Stromal cell of bone marrow (primary cell): ENCODE measurements at places on chromosomes 5 and 9.

GRCh38 chr5:60703944-60704343 lies 4.0 kb upstream of the DEPDC1B start:
- DNase-seq, result no peak

DNA sequence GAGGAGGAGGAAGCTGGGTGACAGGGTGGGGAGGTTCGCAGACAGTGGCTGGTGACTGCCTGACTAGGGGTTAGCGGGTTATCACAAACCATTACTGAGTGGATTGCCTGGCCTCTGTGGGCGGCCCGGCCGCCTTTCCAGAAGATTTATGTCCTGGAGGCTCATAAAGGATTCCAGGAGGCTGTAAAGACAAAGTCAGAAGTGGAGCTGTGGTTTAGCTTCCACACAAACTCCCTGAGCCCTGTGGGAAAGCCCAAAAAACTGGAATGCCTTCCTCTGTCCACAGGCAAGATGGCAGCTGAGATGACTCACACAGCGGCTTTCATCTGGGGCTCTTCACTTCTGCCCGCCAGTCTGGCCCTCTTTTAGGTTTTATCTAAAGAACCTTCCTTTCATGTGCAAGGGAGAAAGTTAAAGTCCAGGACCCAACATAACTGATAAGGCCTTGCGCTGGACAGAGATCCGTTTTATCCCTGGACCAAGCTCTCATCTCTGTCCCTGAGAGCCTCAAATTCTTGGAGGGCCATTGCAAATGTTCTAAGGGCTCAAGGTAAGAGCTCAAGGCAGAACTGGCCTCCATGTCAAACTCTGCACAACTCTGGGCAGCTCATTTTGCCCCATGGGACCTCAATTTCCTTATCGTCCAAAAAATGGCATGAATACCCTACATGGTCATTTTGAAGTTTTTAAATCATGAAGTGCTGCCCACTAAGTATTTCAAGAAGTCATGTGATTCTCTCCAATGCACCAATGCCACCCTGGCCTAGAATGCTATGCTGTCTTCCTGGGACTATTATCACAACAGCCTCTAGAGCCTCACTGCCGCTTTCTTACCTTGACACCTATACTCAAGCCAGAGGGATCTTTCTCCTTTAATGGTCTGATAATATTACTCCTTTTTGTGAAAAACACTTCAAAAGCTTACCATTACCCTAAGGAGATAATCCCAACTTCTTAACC lies 249.4 kb upstream of the TRIM32 start:
- no peak for DNase-seq

DNA sequence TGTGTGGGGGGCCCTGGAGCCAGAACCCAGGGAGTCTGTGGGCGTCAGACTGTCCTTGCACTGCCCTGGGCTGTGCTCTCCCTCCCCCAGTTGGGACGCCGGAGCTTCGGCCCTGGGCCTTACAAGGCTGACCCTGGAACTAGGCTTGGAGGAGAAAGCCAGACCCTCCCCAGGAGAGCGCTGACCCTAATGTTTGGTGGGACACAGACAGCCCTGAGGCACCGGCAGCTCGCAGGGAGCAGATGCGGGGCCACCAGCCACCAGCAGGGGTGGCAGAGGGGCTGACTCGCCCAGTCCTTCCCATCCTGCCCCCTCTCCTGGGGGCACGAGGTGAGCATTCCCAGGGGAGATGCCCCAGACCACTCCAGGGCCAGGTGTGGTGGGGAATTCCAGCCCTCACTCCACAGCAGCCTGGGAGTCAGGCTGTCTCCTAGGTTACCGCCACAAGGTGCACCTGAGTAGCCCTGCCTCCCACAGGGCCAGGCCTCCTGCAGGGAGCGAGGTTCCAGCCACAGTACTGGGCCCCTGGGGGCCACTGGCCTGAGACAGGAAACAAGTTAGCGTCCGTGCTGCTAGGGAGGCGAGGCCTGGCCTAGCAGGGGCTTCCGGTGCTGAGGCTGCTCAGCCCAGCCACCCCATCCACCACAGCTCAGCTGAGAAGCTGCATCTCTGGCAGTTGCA lies 134.6 kb downstream of the OLFM1 start:
- no peak for DNase-seq

DNA sequence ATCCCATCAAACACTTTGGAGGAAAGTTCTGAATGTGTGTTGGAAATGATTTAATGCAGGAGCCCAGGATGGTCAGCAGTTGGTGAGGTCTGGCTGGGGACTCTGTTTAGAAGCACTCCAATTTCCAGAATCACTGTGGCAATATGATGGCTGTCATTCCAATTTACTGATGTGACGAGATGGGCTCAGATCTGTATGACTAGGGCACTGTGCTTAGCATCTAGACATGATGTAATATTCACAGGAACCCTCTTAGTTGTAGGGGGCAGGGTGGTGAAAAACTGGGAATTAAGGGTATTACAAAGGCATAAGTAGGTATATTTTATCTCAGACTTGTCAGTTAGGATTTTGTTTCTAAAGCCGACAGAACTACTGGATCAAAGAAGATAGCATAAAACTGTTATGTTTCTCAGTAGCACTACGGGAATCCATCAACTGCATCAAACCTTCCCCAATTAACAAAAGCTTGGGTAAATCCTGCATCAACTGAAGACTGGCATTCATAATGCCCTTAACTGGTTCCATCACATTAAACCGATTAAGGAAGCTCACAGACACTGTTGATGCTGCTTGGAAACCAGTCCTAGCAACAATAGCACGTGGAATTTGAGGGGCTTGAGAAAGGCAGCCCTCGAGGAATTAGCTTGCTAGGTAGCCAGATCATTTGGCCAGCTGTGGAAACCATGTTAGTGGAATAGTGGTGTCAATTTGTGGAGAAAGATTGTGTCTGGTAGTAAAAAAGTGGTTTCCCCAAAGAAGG lies 86.1 kb downstream of the SV2C start:
- no peak for DNase-seq

GRCh38 chr5:45623832-45624231 lies 72.3 kb downstream of the HCN1 start:
- no peak for DNase-seq

GRCh38 chr9:135919318-135919890 lies 12.1 kb upstream of the CAMSAP1 start:
- no peak for DNase-seq

DNA sequence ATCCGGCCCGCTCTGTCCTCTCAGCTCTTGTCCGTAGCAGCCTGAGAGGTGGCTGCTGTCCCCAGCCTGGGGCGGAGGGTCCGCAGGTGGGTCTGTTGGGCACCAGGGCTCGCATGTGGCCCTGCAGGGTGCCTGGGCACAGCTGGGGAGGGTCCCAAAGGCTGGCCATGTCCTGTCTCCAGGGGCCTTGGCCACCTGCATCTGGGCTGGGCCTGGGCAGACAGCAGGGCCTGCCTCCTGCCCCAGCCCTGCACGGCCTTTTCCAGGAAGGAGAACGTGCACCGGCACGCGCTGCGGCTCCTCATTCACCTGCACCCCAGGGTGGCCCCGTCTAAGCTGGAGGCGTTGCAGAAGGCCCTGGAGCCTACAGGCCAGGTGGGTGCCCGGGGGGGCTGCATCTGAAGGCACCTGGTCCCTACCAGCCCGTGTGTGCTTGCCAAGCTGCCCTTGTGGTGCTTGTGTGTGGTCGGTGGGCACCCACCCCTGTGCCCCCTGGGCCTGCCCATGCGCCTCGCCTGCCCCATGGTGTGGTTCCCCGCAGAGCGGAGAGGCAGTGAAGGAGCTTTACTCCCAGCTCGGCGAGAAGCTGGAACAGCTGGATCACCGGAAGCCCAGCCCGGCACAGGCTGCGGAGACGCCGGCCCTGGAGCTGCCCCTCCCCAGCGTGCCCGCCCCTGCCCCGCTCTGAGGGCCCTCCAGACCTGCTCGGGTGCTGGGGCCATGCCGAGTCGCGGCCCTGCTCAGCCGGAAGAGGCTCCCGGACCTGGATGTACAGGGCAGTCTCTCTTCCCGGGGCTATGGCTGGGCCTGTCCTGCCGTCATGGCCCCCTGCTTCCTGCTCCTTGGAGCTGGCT lies 5.1 kb upstream of the TOR4A start:
- DNase-seq, result no peak

- peak; percentile 14 for DNase-seq
These were observed 121.0 kb downstream of the NREP start for GRCh38 chr5:111635916-111636570.

GRCh38 chr5:97471951-97472350 lies 288.9 kb upstream of the RIOK2 start:
- DNase-seq, result no peak

GRCh38 chr9:110351009-110351467 lies 13.4 kb upstream of the TXNDC8 start:
- DNase-seq, result peak; percentile 92

GRCh38 chr5:137370096-137371071 lies 128.7 kb downstream of the SPOCK1 start:
- DNase-seq, result peak; percentile 40

GRCh38 chr9:130128733-130129431 lies 43.3 kb upstream of the NCS1 start:
- peak; percentile 66 for DNase-seq

DNA sequence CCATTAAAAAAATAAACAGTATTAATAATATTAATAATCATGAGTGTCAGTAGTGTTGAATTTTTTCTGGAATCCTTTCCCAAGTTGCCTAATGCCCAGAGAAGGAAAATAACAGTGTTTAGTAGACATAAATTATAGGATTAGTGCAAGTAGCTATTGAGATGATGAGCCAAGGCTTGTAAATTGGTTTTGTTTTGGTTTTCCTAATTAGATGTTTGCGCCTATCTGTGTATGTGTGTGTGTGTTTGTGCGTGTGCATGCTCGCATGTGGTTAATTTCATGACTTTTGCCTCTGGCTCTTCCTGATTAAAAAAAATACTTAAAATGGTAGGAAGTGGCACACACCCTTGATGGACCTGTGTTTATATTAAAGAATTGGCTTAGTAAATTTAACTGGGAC lies 55.4 kb downstream of the FXN start:
- no peak for DNase-seq

GRCh38 chr5:88680253-88681132 lies 202.5 kb downstream of the MEF2C start:
- no peak for DNase-seq

- DNase-seq, result no peak
These were observed 247.7 kb upstream of the ZNF462 start for GRCh38 chr9:106615118-106615889.

GRCh38 chr5:141560151-141560550 lies 58.6 kb downstream of the DIAPH1 start:
- no peak for DNase-seq

DNA sequence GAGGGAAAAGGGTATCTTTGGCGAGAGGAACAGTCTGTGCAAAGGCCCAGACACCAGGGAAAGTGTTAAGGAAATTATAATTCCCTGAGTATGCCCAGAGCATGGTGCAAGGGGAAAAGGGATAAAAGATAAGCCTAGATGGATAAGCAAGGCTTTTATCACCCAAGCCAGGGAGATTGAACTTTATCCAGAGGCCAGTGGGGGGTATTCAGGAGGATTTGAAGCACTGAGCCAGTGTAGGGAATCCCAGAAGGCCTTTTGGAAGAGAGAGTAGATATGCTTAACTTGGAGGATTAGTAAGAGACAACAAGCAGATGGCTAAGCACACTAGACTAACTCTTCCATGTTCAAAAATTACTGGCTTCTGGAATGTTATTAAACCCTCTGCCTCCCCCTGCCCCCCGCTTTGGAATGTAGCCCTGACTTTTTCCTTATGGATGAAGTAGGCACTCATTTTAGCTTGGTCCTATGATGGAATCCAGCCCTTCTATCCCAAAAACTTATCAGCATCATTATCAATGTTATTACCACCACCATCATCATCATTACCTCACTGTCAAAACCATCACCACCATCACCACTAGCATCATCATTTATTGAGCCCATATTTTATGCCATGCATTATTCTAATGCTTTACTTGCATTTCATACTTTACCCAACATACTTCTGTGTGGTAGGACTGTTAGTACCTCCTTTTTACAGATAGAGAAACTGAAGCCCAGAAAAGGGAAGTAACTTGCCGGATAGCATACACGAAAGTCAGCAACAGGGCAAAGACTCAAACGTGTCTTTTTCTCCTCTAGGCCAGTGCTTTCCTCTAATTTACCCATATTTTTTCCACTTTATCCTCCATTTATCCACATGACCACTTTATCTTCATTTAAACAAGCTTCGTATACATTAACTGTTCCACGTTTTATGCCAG lies 237.0 kb downstream of the PAPPA start:
- DNase-seq, result no peak

DNA sequence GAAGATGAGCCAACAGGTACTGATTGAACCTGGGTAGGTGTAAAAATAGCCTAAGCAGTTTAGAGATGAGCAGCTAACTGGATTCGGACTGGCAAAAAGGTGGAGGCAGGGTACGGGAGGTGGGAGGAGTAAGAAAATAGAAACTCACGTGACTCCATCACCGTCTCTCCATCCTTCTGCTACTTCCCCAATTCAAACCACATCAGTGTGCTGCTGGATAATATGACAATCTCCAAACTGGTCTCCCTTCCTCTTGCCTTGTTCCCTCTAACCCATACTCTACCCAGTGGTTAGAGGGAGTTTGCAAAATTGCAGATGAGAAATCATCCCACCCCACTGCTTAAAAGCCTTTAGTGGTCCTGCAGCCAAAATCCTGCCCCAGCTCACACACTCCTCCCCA lies 42.7 kb downstream of the RIGI start:
- no peak for DNase-seq

- DNase-seq, result no peak
These were observed 599.8 kb downstream of the PDE4D start for GRCh38 chr5:59293700-59294099.

DNA sequence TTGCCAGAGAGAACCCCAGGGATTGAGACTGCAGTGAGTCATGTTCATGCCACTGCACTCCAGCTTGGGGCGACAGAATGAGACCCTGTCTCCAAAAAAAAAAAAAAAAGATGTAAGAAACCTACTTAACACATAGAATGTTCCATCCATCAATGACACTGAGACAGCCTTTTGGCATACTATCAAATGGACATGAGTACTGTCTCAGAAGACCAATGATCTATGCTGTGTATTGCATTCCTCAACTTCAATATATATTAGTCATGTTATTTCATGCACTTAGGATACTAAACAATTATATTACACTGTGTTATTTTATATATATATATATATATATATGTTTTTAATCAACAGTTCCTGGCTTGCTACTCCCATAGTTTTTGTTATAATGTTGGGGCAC lies 57.1 kb upstream of the ANKH start:
- DNase-seq, result peak; percentile 19

GRCh38 chr9:114124666-114125475 lies 25.8 kb upstream of the KIF12 start:
- no peak for DNase-seq

DNA sequence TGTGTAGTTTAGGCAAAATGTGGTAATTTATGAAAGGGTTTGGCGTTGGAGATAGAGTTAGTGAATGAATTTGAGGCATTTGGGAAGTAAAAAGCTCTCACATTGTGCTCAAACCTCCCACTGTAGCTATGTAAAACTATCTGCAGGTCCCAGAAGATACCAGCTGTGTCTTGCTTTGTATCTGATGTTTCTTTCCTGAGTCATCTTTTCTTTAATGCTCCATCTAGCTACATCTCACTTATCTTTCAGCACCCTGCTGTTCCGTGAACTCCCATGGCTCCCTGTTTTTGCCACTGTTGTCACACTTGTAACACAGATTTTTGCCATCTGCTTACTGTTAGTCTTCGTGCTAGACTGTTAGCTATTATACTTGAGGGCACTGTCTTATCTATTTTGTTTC lies 253.1 kb downstream of the NPR3 start:
- no peak for DNase-seq
